ENCODE measurements at places on chromosomes 1 and 21. TPM values are rescaled to one million over a fixed set of nuclear protein-coding genes. Genes with fewer than 3 reads are reported as not detected.

The PRMT2 gene
- total RNA-seq = 116 TPM

The OLIG2 gene
- not detected for total RNA-seq

- no peak overlapping the region for H3K27ac ChIP-seq
- peak; percentile 60 for DNase-seq
- H3K4me3 ChIP-seq = no peak overlapping the region
- no peaks in the 10 kb centered on the region for H3K27me3 ChIP-seq
These were observed 430 bp downstream of the RBM15 start for GRCh38 chr1:110339407-110340206.

DNA sequence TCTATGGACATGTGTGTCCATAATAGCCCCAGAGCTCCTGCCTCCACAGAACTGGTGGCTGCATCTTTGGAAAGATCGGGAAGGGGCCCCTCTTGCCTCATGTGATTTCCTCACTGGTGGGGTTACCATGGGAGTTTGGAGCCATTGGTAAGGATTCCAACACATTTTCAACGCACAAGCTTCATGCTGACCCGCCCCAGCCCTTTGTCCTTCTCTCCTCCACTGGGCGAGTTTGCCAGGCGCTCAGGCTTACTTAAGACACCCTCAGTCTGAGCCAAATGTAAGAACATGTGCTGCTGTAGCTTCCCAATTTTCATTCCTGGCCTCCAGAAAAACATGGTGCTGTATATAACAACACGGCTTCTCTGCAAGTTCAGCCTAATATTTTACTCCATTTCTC is 72.4 kb downstream of the ATP5PO start:
- H3K27me3 ChIP-seq = no peaks in the 10 kb centered on the region
- H3K4me1 ChIP-seq = no peaks in the 10 kb centered on the region
- DNase-seq = no peak
- no peak overlapping the region for H3K27ac ChIP-seq

- DNase-seq = no peak
- no peaks in the 10 kb centered on the region for H3K4me1 ChIP-seq
- no peak overlapping the region for H3K27ac ChIP-seq
- H3K36me3 ChIP-seq = no peaks in the 10 kb centered on the region
- no peak overlapping the region for H3K4me3 ChIP-seq
These were observed 116.5 kb downstream of the TBX15 start for GRCh38 chr1:118871582-118872171.

- H3K4me3 ChIP-seq = no peak overlapping the region
- H3K27ac ChIP-seq = no peak overlapping the region
- H3K36me3 ChIP-seq = peaks cover 76% of the 10 kb centered on the region
- no peaks in the 10 kb centered on the region for H3K27me3 ChIP-seq
- no peaks in the 10 kb centered on the region for H3K4me1 ChIP-seq
These were observed 20.2 kb downstream of the TYW3 start for GRCh38 chr1:74753104-74753503.

DNA sequence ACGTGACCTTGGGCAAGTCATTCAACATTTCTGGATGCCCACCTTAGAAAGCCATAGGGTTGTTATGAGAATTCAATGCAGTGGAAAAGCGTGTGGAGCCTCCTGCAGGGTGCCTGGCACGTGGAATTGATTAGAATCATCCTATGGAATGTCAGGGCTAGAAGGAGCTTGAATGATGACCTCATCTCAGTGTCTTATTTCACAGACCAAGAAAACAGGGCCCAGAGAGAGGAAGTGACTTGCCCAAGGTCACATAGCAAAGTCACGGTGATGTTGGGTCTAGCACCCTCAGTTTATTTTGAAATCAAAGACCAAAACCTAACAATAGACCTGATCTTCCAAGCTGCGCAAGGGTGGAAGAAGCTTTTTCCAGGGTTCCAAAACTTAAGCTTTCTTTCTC is 6.0 kb downstream of the TRABD2B start:
- no peak overlapping the region for H3K27ac ChIP-seq
- no peak overlapping the region for H3K4me3 ChIP-seq
- no peak for DNase-seq
- no peaks in the 10 kb centered on the region for H3K36me3 ChIP-seq
- peaks cover 29% of the 10 kb centered on the region for H3K27me3 ChIP-seq
- H3K4me1 ChIP-seq = peaks cover 5% of the 10 kb centered on the region

- no peak overlapping the region for H3K27ac ChIP-seq
- no peak for DNase-seq
- no peaks in the 10 kb centered on the region for H3K36me3 ChIP-seq
These were observed 85.8 kb downstream of the RGS21 start for GRCh38 chr1:192402571-192402970.
